Liver (tissue), 10 donors: ENCODE measurements at places on chromosomes 12 and 14. TPM values are rescaled to one million over a fixed set of nuclear protein-coding genes. Genes with fewer than 3 reads are reported as not detected.

The PRH2 gene
- 0.40 TPM for polyA plus RNA-seq

The BEGAIN gene
- polyA plus RNA-seq: 0.11 TPM

The SETD1B gene
- polyA plus RNA-seq: 1.8 TPM

The GZMB gene
- polyA plus RNA-seq: 1.9 TPM

The TCL1B gene
- not detected for polyA plus RNA-seq

The RGS6 gene
- polyA plus RNA-seq: 0.06 TPM

The CACNA2D4 gene
- polyA plus RNA-seq: 0.82 TPM

The L2HGDH gene
- polyA plus RNA-seq: 3.8 TPM

The STK38L gene
- 2.8 TPM for polyA plus RNA-seq

The ALDH1L2 gene
- 0.10 TPM for polyA plus RNA-seq

The TAS2R9 gene
- polyA plus RNA-seq: not detected

The DNAJC22 gene
- polyA plus RNA-seq: 22.4 TPM

The AJUBA gene
- polyA plus RNA-seq: 15.5 TPM

The FGF6 gene
- polyA plus RNA-seq: not detected

The ENO2 gene
- 1.6 TPM for polyA plus RNA-seq

The KCNK10 gene
- polyA plus RNA-seq: not detected

The PAPLN gene
- polyA plus RNA-seq: 1.2 TPM

The IAPP gene
- 0.42 TPM for polyA plus RNA-seq

The CCDC196 gene
- polyA plus RNA-seq: 5.7 TPM

The CELA1 gene
- polyA plus RNA-seq: not detected

The CCDC184 gene
- 0.07 TPM for polyA plus RNA-seq

The PTPRO gene
- 0.31 TPM for polyA plus RNA-seq

The ST8SIA1 gene
- not detected for polyA plus RNA-seq

The ZC3H10 gene
- 1.8 TPM for polyA plus RNA-seq

The NRIP2 gene
- 0.21 TPM for polyA plus RNA-seq

The CD4 gene
- polyA plus RNA-seq: 15.9 TPM

The SLC39A5 gene
- 125 TPM for polyA plus RNA-seq

The SOCS2 gene
- 46.1 TPM for polyA plus RNA-seq

The C1S gene
- polyA plus RNA-seq: 1,696 TPM

The LYZ gene
- polyA plus RNA-seq: 11.5 TPM

The GNB3 gene
- polyA plus RNA-seq: 0.12 TPM

The RDH16 gene
- polyA plus RNA-seq: 187 TPM

The NOXRED1 gene
- 0.06 TPM for polyA plus RNA-seq

The SSTR1 gene
- polyA plus RNA-seq: 3.6 TPM

The FBXW8 gene
- polyA plus RNA-seq: 1.9 TPM
